Stimulated activated CD4-positive, alpha-beta T cell treated with anti-CD3 and anti-CD28 coated beads, Interleukin-12 subunit alpha, Interleukin-12 subunit beta, amount 100 ng/mL, for 24 hours (primary cell): ENCODE measurements at places on chromosomes 7 and 10.
A peak's percentile ranks its signal among the peaks of the same experiment; 100 is the strongest.

- DNase-seq, result no peak
These were observed at the start of gene LLCFC1 for GRCh38 chr7:142939226-142939910. LLCFC1 (plus strand) TSS chr7:142939484; CDS start chr7:142939622, 138 bp downstream.

DNA sequence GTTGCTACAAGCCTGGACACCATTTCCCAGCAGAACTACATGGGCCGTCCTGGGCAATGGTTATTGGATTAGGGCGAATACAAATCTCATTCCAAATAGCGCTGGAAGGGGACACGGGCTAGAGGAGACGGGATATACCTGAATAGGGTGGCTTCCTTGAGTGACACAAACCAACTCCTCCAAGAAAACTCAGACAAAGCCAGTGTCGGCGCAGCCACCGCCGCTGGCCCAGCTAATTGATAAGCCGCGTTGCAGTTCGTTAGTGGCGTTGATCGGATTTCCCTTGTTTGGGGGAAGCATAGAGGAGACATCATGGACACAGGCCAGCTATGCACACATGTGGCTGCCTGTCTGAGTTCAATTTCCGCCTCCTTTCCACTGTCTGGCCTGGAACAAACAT, 55.7 kb downstream of the EBF3 start:
- DNase-seq, result no peak

GRCh38 chr10:68756766-68757165, 35.7 kb downstream of the CCAR1 start:
- DNase-seq, result no peak

- no peak for DNase-seq
These were observed 141.7 kb downstream of the EGFR start for GRCh38 chr7:55160539-55160938.

GRCh38 chr10:4127518-4128315, 342.7 kb upstream of the KLF6 start:
- no peak for DNase-seq

GRCh38 chr10:11713186-11713743, 28.9 kb upstream of the ECHDC3 start:
- no peak for DNase-seq

- no peak for DNase-seq
These were observed 39.0 kb downstream of the PDGFA start for GRCh38 chr7:480531-481218.

DNA sequence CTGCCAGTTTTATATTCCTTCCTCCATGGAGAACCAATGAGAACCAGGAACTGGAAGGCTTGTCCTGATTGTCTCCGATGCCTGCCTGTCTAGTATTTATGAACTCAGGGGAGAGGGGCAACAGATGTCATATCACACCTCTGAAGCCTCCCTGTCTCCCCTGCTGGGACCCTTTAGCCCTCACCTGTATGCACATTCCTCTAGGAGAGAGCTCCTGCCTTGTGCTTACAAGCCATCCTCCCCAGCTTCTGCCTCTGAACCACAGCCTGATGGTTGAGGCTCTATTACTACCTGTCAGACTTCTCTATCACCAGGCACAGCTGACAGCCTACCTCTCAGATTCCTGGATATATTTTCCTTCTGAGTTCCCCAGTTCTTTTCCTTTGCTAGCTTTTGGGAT, 5.9 kb upstream of the FAM131B start:
- no peak for DNase-seq

- no peak for DNase-seq
These were observed 297.8 kb downstream of the RPS24 start for GRCh38 chr10:78331391-78331922.

DNA sequence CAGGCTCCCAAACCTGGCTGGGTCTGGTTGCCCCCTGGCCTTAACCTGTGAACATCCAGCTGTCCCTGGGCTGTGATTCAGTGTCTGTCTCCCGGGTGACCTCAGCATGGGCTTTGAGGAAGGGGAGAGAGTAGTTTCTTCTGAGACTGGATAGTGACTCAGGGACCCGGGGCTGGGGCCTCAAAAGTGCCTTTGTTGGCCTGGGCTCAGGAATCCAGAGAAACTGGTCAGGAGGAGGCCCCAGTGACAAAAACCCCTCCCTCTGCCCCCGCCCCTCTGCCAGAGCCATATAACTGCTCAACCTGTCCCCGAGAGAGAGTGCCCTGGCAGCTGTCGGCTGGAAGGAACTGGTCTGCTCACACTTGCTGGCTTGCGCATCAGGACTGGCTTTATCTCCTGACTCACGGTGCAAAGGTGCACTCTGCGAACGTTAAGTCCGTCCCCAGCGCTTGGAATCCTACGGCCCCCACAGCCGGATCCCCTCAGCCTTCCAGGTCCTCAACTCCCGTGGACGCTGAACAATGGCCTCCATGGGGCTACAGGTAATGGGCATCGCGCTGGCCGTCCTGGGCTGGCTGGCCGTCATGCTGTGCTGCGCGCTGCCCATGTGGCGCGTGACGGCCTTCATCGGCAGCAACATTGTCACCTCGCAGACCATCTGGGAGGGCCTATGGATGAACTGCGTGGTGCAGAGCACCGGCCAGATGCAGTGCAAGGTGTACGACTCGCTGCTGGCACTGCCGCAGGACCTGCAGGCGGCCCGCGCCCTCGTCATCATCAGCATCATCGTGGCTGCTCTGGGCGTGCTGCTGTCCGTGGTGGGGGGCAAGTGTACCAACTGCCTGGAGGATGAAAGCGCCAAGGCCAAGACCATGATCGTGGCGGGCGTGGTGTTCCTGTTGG, at the start of gene CLDN4:
CLDN4 (plus strand) TSS at position 316 of the 903 bp plus-strand sequence; CDS start at position 522, 206 bp downstream.
- DNase-seq, result no peak

DNA sequence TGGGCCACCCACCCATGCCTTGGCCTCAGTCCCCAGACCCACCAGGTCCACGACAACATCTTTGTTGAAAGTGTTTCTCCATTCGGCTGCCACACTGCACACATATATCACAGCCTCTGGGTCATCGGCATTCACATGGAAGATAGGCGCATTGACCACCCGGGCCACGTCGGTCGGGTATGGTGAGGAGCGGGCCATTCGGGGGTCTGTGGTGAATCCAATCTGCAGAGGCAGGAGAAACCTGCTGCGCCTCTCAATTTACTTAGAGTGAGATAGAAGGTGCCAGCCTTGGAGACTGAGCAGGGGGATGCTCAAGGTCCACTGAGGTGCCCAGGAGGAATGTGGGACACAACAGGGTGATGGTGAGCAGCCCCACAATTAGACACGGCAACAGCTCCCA, 16.4 kb downstream of the OGDHL start:
- DNase-seq, result no peak

DNA sequence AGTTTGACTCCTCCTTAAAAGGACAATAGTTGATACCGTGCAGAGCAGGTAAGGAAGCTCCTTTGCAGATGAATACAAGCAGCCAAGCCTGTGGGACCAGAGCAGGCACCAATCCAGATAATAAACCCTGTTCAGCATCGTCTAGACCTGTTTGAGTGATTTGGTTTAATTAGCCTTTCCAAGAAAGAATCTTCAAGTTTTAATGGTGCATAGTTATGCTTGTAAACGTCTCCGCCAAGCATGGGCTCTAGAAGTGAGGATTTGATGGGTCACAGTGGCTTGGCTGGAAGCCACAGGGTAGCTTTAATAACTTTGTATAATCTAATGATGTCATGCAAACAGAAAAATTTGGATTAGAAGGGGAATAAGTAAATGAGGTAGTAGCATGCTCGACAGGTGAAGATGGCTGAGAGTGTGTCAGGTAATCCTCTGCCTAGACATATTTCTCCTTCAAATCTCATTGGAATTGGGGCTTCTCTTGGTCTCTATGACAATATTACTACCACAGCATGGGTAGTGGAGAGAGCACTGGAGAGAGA, 188.4 kb downstream of the DYNC1I1 start:
- no peak for DNase-seq

- peak; percentile 75 for DNase-seq
These were observed 449 bp upstream of the DPY19L1 start for GRCh38 chr7:35037526-35038341.

DNA sequence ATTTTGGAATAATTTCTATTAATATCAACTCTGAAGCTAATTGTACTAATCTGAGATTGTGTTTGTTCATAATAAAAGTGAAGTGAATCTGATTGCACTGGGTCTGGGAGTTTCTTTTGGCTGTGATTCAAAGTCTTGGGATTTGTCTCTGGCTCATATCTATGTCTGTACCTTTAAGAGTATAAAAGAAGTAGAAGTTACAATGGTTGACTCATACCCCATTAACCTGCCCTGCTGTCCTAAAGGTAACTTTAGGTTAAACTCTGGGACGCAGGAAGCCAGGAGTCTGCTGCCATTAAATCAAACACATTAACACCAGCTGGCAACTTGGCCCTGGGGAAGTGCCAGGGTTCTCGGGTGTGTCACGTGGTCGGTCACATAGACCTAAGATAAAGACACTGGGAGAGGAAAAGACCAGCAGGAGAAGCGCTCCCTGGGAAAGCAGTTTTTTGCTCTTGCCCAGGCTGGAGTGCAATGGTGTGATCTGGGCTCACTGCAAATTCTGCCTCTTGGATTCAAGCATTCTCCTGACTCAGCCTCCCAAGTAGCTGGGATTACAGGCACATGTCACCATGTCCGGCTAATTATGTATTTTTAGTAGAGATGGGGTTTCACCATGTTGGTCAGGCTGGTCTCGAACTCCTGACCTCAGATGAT, 17.8 kb downstream of the SCD start:
- no peak for DNase-seq

GRCh38 chr7:30511973-30512662, 7.5 kb upstream of the GGCT start:
- DNase-seq, result no peak

- no peak for DNase-seq
These were observed 21.0 kb downstream of the LRRC17 start for GRCh38 chr7:102933763-102934162.

- DNase-seq, result no peak
These were observed 631 bp downstream of the SUPV3L1 start for GRCh38 chr10:69180525-69181204.

GRCh38 chr7:91431601-91432000, 167.4 kb downstream of the FZD1 start:
- no peak for DNase-seq

DNA sequence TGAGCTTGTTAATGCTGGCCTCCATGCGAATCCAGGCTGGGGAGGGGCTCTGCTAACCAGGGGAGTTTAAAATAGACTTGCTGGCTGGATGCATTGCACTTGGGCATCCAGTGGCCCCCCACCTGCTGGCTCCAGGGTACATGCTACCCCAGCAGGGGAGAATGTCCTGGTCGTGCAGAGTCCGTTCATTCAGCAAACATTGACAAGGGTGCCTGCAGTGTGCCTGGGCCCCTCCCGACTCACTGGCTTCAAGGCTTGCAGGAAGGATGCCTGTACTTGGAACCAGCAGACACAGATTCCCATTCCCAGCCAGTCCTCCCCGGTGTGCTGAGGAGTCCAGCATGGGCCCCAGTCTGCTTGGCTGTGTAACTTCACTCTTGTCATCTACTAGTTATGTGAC, 1.5 kb downstream of the SLC29A3 start:
- no peak for DNase-seq
